ENCODE measurements at places on chromosomes 6 and 20.

GRCh38 chr6:155341130-155341828 lies 27.0 kb upstream of the TFB1M start:
- no peak for DNase-seq

- DNase-seq: no peak
Measured at GRCh38 chr6:40532349-40533000, 54.7 kb downstream of the LRFN2 start.

DNA sequence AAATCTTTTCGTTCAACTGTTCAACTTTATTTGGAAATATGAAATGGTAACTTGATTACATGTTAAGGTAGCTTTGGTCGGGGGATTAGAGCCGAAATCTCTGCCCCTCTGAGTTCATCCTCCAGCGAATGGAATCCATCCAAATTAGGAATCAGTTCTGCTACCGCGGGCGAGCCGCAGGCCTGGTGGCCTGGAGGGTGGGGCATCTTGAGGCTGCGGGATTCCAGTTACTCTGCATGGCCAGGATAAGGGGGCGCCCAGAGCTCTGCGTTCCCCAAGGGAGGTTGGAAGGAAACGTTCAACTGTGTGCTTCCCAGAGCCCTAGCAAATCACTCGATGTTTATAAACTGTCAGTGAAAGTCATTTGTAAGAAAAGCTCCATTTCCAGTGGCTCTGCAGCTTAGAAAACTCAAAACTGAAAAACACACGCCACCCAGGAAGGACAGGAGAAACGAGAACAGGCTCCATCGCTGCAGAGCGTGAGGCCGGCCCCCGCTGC lies 262.2 kb downstream of the TAF4 start:
- DNase-seq: no peak

- no peak for DNase-seq
Measured at GRCh38 chr6:35494161-35494563, 2.7 kb downstream of the TEAD3 start.

DNA sequence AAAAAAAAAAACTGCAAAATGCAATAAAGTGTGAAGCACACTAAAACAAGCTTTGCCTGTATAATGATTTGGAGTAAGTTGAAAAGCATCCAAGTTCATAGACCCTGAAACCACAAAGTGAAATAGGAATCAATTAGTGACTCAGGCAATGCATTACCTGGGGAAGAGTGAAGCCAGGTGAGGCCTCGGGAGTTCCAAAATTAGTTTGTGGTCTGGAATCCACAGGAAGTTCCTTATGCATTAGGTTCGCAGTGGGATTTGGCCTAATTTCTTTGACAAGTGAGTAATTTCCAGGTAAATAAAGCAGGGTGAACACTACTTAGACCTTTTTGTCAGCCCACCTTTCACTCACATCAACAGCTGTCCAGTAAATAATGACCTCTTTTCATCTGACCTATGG lies 490.8 kb downstream of the CBLN4 start:
- DNase-seq: no peak

- DNase-seq: no peak
Measured at GRCh38 chr6:91055959-91056358, 469.1 kb upstream of the MAP3K7 start.

GRCh38 chr6:128456510-128457230 lies 63.7 kb downstream of the PTPRK start:
- DNase-seq: no peak

DNA sequence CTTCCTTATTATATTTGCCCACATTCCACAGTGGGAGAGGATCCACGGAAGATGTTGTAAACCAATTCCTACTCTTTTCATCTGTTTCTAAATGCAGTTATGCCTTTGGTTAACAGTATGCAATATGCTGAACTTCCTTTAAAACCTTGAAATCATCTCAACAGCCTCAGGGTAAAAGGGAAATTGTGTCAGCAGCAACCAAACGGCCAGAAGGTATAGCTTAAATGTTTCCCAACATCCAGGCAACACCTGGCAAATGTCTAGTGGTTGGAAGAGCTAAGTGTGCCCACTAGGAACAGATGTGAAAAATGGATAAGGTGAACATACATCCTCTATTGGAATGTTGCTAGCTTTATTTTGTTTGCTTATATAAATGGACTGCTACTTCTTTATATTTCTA lies 164.8 kb downstream of the FAXC start:
- DNase-seq: no peak

DNA sequence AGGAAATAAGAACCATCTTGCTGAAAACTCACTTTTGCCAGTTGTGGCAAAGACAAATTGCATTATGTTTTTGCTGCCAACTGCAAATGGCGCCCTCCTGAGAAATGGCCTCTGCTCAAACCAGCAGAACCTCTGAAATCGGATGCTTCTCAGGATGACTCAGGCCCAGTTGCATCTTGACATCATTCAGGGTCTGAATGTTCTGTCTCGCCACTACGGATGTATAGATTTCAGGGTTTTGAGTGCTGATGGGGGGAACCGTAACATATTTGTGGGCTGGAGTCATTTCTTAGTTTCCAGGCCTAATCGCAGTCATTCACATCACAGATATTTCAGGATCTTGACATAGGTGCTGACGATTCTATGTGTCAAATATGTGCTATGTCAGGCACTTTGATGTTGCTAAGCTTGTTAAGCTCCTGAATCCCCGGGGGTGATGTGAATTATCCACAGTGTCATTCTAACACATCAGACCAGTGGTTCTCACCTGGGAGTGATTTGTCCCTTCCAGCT lies 207.1 kb downstream of the NFATC2 start:
- DNase-seq: no peak

- no peak for DNase-seq
Measured at GRCh38 chr6:135601857-135602256, 104.3 kb upstream of the AHI1 start.

DNA sequence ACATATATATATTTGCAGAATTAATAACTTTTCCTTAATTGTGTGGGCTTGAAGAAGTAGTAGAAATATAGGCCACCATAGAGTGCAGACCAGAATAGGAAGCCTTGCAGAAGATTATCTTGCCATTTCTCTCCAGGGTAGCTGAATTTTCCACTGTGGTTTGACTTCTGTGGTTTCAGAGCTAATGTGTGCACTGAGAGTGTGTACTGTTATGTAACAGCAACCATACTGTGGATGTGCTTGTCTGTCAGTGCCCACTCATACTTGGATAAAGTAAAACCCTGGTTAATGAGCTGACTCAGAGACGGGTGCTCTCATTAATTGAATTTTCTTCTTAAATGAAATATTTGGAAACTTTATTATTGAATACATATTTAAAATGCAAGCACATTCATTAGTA lies 57.2 kb downstream of the CEP43 start:
- DNase-seq: no peak

GRCh38 chr6:150529646-150530045 lies 70.0 kb upstream of the PLEKHG1 start:
- no peak for DNase-seq

Measured in activated T-cell treated with anti-CD3 and anti-CD28 coated beads for 1 hour (primary cell).